ENCODE measurements at places on chromosomes 7 and 10. TPM values are rescaled to one million over a fixed set of nuclear protein-coding genes. Genes with fewer than 3 reads are reported as not detected.
A peak's percentile ranks its signal among the peaks of the same experiment; 100 is the strongest.

DNA sequence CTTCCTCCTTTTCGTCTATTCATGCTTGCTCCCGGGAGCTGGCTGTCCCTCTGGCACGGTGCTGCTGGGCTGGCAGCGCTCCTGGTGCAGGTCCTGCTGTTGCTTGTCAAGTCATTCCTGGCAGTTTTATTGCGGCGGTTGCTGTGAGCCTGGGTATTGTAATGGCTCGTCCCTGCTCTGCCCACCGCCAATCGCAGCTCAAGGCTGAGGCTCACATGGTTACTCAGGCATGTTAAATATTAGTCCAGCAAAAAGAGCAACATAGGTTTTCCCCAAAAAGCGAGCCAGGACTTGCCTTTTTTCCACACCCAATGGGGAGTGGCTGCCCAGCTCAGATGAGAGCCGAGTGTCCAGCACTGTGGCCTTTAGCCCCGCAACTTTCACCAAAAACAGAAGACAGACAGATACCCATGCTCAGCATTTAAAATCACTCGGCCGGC lies 492.9 kb upstream of the FOXK1 start:
- no peak for DNase-seq

- DNase-seq, result no peak
These were observed 583.5 kb downstream of the PARD3 start for GRCh38 chr10:34231441-34232180.

DNA sequence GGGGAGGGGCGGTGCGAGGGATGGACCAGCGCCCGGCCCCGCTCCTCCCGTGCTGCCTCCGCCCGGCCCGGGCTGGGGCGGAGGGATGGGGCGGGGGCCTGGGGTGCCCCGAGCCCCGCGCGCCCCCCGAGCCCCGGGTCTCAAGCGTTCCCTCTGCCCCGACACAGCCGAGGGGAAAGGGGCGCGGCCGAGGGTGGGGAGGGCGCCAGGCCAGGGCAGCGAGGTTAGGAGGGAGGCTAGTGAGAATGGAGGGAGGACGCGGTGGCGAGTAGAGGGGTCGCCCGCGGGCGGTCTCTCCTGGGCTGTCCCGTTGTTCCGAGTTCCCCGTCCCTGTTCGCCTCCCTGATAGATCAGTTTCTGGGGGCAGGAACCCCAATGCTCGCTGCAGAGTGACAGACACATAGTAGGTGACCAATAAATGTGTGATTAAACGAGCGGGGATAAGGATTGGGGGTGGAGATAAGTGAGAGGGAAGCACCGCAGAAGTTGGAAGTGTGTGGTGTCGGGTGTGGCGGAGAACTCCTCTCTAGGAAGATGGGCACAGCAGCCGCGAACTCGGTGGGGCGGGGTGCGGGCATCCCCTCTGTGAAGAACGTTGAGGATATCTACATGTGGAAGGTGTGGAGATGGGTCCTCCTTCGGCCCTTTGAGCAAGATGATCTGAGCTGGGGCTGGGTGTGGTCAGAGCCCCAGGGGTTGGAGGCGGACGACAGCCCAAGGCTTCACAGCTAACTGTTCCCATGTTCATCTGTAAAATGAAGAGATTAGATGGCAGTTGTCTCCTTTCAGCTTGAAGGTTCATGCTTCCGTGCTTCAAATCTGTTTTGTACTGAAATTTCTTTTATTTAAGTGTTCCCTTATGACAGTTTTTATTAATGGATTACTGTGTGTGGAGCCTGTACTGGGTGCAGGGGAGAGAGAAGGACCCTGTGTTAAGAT lies 580 bp downstream of the ZNF775 start:
- no peak for DNase-seq

GRCh38 chr7:91098566-91098965 lies 165.7 kb upstream of the FZD1 start:
- DNase-seq, result no peak

- no peak for DNase-seq
These were observed 218.8 kb downstream of the ZWINT start for GRCh38 chr10:56142092-56142728.

- peak; percentile 44 for DNase-seq
These were observed 25.5 kb downstream of the JAZF1 start for GRCh38 chr7:28155019-28155660.

DNA sequence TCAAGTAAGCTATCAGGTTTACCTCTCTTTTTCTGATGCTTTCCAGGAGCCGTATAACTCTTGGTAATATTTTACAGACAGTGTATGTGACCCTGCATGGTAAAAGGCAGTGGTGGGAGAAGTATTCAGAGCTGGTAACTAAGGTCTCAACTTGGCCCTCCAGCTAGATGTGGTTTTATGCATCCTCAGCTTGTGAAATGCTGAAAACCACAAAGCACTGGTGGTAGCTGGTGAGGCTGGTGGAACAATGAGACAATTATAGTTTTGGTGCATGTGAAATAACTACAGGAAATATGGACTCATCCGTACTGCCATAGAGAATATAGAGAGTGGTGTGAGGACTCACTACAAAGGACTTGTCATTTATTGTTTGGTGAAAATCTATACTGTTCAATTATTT lies 383.0 kb upstream of the PCDH15 start:
- no peak for DNase-seq

DNA sequence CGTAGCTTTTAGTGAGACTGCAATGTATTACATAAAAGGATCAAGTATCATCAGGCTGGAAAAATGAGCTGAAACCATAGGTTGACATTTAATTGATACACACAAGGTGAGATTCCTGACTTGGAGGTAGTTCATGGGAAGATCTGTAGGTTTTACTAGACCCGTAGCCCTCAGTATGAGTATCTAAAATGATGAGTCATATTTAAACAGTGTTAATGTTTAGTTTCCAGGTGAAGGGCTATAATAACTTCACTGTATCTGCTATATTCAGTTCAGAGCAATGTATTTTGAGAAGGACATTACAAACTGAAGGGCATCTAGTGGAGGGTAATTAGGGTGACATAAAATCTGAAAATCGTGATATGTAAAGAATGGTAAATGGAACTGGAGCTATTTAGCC lies 35.0 kb downstream of the ENTPD1 start:
- no peak for DNase-seq

DNA sequence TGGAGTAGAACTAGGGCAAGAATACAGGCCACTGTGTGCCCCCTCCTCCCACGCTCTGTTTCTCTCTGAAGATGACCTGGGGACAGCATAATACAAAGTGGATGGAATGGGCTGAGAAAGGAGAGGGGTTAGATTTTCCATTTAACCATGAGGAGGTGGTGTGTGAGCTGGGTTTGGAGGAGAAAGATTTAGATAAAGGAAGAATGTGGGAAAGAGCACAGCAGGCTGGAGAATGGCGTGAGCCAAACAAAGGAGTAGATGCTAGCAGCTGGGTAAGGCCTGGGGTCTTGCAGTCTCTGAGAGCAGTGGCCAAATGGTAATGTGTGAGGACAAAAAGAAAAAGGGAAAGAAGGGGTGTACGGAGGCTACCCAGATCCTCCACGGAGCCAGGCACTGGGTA lies 8.6 kb downstream of the PNLIPRP2 start:
- DNase-seq, result no peak

NEBL gene
- total RNA-seq, result not detected

PARD3 gene
- total RNA-seq, result 0.35 TPM

PON1 gene
- not detected for total RNA-seq

FAM25A gene
- not detected for total RNA-seq

CLCN1 gene
- not detected for total RNA-seq
